Stimulated activated naive CD4-positive, alpha-beta T cell treated with Interleukin-2 at 50 U/mL for 16 hours (primary cell): ENCODE measurements at places on chromosomes 3 and 15.

DNA sequence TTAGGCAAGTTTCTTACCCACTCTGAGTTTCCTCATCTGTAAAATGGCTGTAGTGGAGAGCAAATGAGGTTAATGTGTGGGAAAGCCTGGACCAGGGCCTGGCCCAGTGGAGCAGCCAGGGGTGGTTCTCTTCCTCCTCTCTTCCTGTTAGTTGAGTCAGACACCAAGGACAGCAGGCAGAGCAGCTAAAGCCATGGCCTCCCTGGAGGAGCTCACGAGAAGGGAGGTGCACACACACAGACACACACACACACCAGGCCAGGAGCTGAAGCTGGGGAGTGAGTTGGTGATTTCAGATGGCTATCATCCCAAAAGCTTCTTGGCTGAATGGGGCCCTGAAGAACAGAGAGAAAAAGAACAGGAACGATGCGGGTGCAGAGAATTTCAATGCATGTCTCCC, 33.2 kb upstream of the TSPAN3 start:
- DNase-seq, result no peak

GRCh38 chr15:74141591-74141990, 11.2 kb downstream of the ISLR2 start:
- DNase-seq, result no peak

DNA sequence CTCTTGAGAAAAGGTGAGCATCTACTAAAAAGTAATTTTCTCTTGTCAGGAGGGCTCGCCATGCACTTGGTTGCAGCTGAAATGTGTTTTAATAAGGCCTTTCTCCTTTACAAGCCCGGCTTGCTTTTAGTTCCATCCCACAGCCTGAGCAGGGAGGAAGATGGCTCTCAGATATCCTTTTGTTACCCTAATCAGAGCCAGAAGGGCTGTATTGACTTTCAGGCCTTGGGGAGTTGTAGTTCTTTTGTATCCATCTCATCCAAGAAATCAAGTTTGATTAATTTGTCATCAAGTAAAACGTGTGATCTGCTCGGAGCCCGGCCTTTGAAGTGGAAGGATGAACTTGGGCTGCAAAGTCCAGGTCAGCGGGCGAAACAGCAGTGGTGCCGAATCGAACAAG, 52.9 kb downstream of the EIF4E3 start:
- DNase-seq, result no peak

DNA sequence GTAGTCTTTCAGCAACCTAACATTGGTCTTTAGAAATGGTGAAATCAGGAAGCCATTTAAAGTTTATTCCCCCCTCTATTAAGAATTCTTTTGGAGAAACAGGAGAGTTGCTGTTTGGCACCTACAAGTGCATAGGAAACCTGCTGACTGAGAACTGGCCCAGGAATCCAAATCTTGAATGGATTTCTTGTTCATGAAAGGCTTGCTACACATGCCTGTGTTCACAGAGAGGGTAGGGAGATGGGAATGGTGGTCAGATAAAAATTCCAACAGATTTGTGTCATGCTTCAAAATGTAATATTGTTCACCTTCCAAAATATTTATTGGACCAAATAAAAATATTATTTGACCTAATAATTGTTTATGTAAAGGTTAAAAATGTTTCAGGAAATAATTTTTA, 24.2 kb upstream of the ZPLD1 start:
- DNase-seq, result no peak

GRCh38 chr3:184485241-184485640, 76.3 kb upstream of the EPHB3 start:
- no peak for DNase-seq
